ENCODE measurements at places on chromosomes 5 and 9.

DNA sequence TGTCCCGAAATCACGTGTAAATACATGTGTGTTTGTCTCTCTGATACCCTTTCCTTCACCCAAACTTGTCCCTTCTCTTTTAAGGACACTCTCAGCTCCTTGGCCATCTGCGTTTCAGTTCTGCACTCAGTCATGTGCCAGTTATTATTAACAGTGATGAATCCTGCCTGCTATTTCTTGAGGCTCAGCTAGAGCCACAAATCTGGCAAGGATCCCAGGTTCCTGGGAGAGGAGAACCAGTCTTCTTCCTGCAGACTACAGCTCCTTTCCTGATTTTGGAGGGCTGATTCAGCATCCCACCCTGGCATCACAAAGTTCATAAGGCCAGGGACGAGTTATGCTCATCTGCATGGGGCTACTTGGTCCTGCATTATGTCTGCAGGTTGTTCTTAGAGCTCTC, 5.6 kb downstream of the MAMDC2 start:
- DNase-seq: peak; percentile 42

- no peak for DNase-seq
Measured at GRCh38 chr9:8857068-8857925, 1057.7 kb upstream of the DMAC1 start.

GRCh38 chr9:91833878-91834255, 116.2 kb downstream of the ROR2 start:
- no peak for DNase-seq

DNA sequence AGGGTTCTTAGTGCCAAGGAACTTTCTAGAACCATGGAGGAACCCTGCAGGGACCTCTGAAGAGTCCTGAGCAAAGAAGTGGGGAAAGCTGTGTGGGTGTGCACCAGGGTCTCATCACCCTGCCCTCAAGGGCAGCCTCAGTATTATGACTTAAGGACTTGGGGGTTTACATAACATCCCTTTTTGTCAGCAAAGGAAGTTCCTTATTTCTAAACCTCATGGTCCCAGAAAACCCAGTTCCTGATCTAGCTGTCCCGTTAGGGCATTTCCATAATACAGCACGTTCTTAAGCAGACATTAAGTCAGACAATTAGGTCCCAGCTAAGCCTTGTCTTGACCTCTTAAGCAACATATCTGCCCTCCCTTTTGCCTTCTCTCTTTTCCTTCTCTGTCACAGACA, 57.3 kb downstream of the DAPK1 start:
- no peak for DNase-seq

GRCh38 chr5:5217371-5217770, 77.2 kb downstream of the ADAMTS16 start:
- no peak for DNase-seq

DNA sequence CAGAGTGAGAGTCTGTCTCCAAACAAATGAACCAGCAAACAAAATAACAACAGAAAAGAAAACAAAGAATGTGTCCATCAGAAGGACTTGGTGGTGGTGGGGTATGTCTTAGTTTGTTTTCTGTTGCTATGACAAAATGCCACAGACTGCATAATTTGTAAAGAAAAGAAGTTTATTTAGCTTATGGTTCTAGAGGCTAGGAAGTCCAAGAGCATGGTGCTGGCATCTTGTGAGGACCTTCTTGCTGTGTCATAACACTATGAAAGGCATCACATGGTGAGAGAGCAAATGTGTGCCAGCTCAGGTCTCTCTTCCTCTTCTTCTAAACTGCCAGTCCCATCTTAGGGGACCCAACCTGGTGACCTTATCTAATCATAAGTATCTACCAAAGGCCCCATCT, 10.5 kb downstream of the NPR3 start:
- no peak for DNase-seq

DNA sequence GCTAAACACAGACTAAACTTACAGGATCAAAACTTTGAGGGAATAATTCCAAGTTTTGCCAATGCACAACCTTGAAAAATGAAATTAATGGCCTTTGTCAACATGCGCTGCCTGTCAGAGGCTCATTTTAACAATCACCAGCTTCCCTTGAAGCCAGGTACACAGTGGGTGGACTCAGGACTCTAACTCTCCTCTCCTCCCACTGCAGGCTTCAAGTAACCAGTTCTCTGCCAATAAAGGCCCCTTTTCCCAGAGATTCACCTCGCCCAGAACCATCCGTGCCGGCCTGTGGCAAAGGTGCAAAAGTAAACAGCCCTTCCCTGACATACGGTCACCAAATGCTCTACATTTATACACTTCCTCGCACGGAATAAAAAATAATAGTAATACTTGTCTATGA, 18.4 kb upstream of the FBP2 start:
- DNase-seq: no peak

- DNase-seq: no peak
Measured at GRCh38 chr5:178389026-178389729, 156.6 kb upstream of the PHYKPL start.

- DNase-seq: no peak
Measured at GRCh38 chr5:72170101-72170500, 62.8 kb downstream of the MAP1B start.

DNA sequence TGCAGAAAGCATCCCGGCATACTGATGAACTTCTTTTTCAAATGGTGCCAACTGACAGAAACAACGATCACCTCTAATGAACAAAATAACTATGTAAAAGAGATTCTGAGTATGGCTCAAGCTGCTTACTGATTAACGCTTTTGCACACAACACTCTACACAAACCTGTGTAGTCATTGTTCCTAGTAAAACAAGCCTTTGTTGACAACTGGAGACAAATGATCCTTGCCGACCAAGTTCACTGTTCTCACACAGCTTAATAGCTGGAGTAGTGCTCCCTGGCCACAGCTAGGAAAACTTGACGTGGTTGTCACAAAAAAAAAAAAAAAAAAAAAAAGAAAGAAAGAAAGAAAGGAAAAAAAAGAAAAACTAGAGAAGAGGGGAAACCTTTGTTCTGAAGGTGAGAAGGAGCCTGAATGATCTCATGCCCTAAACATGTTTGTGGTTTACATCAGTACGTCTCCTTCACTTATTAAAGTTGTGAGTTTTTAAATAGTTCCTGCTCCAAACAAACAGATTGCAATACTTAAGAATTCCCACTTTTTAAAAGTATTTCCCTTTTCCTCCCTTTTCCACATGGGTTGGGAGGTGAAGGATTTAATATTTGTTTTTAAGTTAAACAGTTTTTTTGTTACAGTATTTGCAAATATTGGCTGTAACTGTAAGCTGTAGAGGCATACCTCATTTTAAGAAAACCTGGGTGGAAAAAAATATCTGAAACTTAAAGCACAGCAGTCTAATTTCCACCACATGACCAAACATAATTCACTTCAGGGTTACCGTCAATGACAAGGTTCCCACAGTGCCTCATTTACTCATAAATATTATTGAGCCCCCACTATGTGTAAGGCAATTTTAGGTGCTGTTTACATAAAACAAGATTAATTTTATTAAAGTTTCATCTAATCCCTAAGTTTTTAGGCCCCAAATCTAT, 63.7 kb downstream of the GLIS3 start:
- DNase-seq: no peak

- no peak for DNase-seq
Measured at GRCh38 chr9:134303601-134304000, 22.7 kb upstream of the RXRA start.

GRCh38 chr9:86282979-86283535, 719 bp upstream of the ISCA1 start:
- DNase-seq: no peak

GRCh38 chr5:110377361-110377760, 349.1 kb downstream of the TMEM232 start:
- DNase-seq: no peak

- DNase-seq: no peak
Measured at GRCh38 chr5:56737002-56737621, 78.2 kb upstream of the MAP3K1 start.

DNA sequence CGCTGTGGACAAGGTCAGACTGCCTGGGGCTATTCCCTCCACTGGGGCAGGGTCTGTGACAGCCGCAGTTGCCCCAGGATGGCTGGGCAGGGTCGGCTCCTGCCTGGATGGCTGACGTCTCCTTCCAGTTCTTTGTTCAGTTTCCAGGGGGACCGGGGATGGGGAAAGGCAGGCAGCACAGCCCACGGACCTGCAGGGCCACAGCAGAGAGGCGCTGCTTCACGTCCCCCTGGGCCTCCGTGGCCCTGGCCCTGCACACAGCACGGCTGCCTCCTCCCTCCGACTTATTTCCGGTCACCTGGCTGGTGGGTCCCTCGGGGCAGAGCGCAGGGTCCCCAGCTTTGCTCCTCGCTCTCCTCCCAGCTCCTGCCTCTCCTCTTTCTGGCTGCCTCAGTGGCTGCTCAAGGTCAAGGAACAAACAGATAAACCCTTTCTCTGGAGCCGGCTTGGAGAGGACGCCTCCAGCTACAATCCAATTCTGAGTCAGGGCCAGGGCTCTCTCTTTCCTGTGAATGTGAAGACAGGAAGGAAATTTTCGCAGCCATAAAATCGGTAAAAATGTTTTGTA, 169.7 kb downstream of the C9orf50 start:
- DNase-seq: no peak

DNA sequence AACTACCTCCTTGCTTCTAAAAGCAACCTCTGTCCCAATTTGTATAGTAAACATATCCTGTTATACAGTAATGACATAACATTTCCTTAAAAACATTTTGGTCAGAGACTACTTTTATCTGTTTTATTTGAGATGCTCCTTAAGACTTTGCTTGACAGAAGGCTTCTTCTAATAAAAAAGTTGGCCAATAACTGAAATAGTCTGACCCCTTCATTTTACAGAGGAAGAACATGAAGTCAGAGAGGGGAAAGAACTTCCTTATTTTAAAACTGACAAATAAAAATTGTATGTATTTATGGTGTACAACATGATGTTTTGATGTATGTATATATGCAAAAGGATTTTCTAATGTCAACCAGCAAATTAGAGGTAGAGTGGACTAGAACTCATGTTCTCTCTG, 35.8 kb upstream of the SPARC start:
- no peak for DNase-seq

DNA sequence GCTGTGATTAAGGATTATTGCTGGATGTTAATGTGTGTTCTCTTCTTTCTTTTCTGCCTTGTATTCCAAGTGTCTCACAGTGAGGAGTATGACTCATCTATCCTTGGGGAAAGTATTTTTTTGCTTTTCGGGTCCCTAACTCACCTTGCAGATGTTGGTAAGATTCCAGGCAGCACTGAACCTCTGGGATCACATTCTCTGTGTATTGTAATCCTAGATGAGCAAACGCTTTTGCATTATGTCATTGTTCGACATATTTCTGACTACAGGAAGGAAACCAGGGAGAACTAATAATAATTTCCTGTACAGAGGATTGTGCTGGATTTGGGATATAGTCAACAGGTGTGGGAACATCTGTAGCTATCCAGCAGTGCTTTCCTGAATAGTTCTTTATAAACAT, 246.1 kb upstream of the TUT7 start:
- no peak for DNase-seq

DNA sequence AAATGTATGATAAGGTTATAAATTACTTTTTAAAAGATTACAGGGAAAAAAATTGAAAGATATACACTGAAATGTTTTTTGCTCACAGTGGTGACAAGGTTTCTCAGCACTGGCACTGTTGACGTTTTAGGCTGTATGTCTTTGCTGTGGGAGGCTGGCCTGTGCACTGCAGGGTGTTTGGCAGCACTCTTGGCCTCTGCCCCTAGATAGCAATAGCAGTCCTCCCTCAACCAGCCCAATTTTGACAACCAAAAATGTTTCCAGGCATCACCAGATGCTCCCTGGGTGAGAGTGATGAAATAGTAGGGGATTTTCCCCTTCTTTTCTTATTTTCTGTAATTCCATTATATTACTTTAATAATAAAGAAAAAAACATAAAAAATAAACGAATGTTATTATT, 3.3 kb downstream of the CD274 start:
- peak; percentile 8 for DNase-seq

- DNase-seq: no peak
Measured at GRCh38 chr5:148725675-148726074, 71.3 kb upstream of the HTR4 start.

DNA sequence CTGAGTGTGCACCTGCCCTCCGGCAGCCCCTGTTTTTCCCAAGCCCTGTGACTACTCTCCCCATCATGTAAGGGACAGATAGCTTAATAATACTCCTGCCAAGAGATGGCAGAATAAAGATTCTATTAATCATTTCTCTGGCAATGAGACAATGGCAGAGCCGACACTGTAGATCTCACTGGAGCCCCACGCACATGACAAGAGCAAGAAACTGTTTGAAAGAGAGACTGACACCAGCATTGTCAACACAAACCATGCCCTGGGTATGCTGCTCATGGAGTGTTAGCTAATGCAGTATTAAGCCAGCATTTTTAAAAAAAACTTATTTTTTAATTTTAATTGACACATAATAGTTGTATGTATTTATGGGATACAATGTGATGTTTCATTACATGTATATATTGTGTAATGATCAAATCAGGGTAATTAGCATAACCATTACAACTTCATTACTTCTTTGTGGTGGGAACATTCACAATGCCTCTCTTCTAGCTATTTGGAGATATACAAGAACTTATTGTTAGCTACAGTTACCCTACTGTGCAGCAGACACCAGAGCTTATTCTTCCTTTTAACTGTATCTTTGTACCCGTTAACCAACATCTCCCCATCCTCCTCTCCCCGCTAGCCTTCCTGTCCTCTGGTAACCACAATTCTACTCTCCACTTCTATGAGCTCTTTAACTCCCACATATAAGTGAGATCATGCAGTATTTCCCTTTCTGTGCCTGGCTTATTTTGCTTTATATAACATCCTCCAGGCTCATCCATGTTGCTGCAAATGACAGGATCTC, 31.5 kb upstream of the SEMA4D start:
- no peak for DNase-seq

DNA sequence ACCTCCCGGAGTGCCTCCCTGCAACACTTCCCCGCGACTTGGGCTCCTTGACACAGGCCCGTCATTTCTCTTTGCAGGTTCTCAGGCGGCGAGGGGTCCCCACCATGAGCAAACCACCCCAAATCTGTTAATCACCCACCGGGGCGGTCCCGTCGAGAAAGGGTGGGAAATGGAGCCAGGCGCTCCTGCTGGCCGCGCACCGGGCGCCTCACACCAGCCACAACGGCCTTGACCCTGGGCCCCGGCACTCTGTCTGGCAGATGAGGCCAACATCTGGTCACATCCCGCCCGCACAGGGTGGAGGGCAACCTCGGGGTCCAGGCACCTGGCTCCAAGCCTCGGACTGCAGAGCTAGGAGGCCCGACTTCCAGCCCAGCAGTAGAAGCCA, 776 bp upstream of the TERT start:
- no peak for DNase-seq

DNA sequence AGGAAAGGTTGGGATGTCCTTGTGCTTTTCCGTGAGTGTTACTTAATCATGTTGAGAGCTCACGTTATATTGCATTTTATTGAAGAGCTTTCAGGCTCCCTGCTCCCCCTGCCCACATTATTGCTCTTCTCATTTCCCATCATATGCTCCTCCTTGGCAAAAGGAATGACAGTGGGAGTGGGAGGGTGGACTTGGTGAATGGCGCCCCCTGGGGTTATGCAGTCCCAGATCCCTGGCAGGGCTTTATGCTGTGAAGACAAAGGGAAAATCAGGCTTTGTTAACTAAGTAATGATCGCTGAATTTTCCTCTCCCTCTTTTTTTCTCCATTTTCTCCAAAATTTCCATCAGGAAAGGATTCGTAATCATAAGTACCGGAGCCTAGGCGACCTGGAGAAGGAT, 166.6 kb downstream of the SMARCA2 start:
- no peak for DNase-seq

Measured in NCI-H446 treated with DMSO at 0.1 percent for 48 hours (cell line).